ENCODE measurements at places on chromosomes 2 and 18.

DNA sequence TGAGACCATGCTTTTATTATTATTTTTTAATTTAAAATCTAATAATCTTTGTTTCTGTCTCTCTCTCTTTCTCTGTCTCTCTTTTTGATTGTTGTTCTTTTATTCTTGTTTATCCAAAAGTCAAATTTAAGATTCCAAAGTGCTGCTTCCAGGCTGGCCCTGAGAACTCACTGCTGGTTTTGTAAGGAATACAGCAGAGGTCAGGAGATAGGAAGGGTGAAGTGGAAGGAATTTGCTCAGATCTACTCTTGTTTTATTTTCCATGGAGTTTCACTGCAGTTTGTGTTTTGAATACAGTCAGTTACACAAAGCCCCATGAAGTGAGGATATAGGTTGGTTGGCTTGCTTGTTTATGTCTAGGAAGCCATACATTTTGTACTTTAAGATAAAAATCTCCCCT is 168.1 kb downstream of the MIB1 start:
- no peak for DNase-seq

DNA sequence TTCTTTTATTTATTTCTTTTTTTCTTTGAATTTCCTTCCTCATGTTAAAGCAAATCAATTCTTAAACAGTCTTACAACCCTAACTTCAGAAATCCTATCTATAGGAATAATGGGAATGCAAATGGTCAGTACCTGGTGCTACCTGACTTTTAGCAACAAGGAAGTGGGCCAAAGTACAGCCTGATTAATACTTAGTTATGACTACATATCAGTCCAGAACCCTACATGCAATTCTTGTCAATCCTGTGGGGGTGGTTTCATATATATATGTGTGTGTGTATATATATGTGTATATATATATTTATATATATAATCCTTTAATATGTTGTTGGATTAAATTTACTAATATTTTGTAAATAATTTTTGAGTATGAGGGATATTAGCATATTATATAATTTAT is 14.8 kb upstream of the TRAPPC8 start:
- no peak for DNase-seq

DNA sequence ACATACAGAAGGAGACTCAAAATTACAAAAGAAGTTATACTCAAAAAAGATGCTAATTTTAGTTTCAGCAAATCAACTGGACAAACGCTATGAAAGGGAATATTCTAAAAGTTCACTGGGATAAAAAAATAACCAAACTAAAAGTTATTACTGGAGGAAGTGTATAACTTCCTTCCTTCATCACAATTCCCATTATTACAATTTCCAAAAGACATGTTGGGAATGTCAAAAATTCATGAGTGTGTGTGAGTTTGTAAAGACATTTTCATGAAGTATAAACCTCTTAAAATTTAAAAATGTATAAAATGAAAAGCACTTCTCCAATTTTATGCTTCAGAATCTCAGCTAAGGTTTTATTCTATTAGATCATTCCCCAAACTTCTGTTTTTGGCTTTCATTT is 67.8 kb downstream of the MERTK start:
- no peak for DNase-seq

- no peak for DNase-seq
Measured at GRCh38 chr18:79642626-79643025, 37.0 kb upstream of the CTDP1 start.

DNA sequence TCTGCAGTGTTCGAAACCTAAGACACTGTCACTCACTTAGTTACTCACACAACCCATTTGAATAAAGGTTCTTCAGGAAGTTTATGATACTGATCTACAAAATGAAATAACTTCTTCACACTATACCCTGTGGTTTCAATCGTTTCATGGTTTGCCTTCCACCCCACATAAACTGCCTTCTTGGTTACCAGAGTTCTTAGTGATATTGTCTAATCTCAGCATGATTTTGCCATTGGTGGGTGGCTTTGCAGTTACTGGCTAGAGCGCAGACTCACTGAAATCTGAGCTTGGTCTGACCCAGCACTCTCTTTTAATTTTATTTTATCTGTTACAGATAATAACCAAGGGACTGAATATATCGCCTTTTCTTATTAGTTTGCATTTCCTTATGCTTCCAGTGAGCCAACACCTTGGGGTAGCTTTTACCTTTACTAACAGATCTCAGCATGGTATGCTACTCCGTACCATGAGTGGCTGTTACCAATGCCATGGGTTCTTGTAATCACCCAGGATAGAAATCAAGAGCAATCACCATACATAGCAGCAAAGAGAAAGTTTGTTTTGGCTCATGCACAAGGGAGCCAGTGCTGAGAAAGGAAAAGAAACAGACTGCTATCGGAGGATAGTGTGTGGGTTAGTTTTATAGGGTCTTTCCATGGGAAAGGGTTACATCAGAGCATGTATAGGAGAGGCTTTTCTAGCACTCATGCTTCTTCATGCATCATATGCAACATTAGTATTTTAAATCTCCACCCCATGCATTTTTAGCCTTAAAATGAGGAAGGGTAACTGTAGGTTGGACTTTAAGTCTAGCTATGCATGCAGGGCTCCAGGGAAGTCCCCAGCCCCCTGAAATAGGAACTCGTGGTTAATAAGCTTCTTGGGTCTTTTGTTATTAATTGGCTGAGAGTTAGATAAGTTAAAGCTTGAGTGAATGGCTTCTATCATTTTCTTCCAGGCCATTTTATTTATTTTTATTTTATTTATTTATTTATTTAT is 33.3 kb downstream of the ANXA4 start:
- DNase-seq = no peak

DNA sequence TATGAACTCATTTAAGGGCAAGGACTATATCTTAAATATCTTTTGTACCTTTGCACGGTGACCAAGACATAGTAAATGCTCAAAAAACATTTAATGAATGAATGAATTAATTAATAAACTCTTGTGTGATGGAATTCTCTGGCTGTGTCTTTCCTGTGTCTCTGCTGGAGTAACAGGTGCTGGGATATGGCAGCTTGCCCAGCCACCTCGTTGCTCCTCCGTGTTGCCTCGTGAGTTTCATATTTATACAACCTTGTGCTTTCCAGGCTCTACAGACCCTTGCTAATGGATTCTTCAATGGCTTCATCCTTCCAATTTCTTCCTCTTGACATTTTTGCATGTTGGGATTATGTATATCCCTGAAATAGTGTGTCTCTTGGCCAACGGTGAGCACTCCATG is 30.4 kb downstream of the CTAGE1 start:
- DNase-seq = no peak

DNA sequence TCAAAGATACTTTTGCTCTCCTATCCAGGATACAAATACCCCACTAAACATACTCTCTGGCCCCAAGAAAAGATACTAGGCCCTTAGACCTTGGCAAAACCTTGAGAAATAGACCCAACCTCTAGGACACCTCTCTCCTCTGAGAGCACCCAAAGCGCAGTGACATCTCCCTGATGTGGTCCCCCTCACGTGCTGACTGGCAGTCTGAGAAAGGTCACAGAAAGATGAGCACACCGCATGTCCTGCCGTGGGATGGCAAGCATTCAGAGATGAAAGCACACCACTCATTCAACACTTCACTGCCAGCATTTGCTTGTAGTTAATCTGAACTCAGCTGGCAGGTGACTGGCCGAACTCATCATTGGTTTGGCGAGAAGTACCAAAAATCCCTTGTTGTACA is 6.1 kb upstream of the TBC1D8 start:
- DNase-seq = no peak

- no peak for DNase-seq
Measured at GRCh38 chr2:215565897-215566296, 130.0 kb upstream of the FN1 start.
